ENCODE measurements at places on chromosomes 4 and X.
A peak's percentile ranks its signal among the peaks of the same experiment; 100 is the strongest.

DNA sequence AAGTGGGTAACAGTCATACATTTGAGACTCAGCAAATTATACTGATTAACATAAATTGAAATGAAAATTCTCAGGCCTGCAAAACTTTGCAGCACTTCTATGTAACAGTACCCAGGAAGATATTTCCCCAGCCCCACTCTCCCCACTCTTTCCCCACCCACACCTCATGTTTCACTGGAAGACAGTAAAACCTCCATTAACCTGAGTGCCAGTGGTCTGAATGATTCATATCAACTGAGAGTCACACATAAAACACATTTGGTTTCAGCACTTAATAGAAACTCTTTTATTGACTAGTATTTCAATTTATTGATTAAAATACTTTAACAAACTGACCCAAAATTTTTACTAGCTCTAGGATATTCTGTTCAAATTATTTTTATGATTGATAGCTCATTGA is 6.9 kb downstream of the CXCL6 start:
- DNase-seq = no peak

DNA sequence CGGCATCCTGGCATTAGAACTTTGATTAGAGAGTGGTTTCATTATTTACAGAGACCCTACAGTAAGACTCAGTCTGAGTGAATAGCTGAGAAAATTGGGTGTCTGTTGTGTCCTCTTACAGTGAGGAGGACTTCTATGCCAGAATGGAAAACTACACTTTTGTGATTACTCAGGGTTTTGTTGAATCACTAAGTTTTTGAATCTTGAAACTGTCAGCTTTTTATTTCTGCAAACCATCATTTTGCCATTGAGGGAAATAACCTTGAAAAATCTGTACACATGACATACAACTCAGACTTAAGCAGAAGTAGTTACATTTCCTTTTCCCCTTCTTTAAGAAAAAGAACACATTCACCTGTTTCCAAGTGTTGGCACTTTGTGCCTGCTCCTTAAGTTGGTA is 117.6 kb upstream of the RASGEF1B start:
- no peak for DNase-seq

- no peak for DNase-seq
These were observed 388.6 kb downstream of the PABPC4L start for GRCh38 chr4:133812954-133813353.

DNA sequence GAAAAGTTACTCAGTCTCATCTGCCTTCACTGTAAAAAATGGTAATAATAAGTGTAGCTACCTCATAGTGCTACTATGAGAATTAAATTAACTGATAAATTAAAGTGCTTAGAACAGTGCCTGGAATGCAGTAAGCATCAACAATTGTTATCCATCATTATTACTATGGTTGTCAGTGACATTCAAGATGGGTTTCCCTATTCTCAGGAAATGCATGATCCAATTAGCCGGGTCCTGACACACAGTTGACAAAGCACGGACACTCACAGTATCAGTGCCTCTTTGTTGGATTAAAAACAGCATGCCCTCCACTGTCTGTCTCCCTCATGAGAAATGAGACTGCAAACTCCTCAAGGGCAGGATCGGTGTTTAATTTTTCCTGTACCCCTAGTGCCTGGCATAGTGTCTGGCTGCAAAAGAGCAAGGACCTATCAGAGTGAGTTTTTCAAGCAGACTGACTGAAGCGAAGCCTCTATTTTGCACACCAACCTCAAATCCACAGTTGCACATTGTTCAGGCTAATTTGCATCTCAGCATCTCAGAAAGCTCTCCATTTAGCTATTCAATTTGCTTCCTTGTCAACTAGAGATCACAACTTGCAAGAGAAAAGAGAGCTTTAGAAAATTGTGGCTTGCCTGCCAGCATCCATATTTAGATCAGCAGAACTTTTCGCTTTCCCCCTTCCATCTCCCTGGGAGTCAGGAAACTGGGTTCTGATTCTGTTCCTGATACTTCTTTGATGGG is 122.9 kb downstream of the LDB2 start:
- no peak for DNase-seq

DNA sequence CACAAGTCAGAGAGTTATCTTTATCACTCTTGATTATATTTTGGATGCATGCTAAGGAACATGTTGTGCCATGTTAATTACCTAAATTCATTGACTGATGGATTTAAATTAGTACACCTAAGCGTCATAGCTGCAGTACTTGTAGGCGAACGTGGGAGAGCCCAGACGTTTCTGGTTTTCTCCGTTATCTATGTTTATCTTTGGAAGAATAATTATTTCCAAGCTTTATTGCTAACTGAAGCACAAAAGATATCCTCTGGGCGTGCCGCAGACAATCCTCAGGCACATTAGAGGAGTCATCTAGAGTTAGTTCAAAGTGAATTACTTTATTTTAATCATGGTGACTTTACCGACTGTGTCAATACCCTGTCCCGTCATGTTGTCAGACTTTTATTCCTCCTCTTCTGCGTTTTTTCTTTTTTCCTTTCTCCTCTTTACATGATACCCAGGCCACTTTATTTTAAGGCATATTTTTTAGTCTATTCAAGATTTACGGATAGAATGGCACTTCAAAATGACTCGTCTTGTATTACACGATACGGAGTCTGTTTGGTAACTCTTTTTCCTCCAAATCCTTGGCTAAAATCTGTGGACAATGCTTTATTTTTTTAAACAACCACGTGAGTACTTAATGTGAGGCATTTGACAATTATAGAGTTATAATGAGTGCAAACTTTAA is 632.0 kb upstream of the TENM3 start:
- DNase-seq = no peak

GRCh38 chr4:138045036-138045435 is 197.1 kb downstream of the SLC7A11 start:
- DNase-seq = no peak

DNA sequence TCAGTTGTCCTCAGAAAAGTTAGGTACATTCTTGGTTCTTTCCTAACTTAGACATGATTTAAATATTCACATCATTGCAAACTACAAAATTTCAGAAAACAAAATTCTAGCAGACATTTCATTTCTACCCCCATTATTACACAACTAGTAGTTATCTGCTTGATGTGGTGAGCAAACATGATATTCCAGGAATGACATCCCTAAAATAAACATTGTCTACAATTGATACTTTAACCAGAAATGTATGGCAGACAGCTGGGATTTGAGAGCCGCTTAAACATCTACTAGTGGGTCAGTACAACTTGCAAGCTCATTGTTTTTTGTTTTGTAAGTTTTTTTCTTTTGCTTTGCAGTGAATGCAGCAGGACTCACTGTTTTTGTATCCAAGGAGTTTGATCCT is 32.1 kb upstream of the AMBN start:
- DNase-seq = no peak

DNA sequence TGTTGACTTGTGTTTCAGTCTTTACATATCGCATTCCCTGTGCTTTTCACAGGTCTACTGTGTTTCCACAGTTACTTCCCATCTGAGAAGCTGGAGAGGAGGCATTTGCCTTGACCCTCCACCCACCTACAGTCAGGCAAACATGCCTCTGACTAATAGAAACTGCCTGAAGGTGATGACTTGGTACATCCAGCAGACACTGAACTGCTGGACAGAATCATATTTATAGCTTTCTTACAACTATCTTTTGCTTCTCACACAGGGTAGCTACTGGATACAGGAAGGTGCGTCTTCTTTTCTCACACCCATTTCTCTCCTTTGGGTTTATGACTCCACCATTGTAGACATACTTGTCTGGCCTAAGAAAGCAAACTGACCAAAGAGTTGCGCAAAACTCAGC is 58.0 kb downstream of the VGLL1 start:
- no peak for DNase-seq

- no peak for DNase-seq
These were observed 645 bp downstream of the APLN start for GRCh38 chrX:129653971-129654651.

DNA sequence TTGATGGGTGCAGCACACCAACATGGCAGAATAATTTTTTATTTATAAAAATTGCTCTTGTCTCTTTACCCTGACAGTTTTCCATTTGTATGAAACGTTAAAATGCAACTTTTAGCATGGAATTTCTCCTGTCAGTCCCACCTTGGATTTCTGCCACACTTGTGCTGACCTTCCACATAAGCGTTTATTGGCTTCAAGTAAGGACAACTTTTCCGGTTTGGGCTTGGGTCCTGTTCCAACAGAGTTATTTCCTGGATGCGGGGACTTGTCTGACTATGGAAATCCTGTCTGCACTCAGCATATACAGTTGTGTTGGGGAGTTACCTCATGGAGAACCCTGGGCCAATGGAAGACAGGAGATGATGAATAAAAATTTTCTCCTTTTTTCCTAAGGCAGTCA is 294.7 kb downstream of the NAF1 start:
- no peak for DNase-seq

GRCh38 chrX:149161435-149162088 is 343.5 kb downstream of the IDS start:
- no peak for DNase-seq

GRCh38 chr4:179110356-179110755 is 1668.1 kb upstream of the AGA start:
- DNase-seq = no peak

GRCh38 chr4:17273047-17273446 is 238.8 kb downstream of the QDPR start:
- DNase-seq = no peak

DNA sequence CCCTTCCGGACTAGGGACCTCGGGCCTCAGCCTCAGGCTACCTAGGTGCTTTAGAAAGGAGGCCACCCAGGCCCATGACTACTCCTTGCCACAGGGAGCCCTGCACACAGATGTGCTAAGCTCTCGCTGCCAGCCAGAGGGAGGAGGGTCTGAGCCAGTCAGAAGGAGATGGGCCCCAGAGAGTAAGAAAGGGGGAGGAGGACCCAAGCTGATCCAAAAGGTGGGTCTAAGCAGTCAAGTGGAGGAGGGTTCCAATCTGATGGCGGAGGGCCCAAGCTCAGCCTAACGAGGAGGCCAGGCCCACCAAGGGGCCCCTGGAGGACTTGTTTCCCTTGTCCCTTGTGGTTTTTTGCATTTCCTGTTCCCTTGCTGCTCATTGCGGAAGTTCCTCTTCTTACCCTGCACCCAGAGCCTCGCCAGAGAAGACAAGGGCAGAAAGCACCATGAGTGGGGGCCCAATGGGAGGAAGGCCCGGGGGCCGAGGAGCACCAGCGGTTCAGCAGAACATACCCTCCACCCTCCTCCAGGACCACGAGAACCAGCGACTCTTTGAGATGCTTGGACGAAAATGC is at the start of gene WAS:
Gene WAS (plus strand): TSS at position 389 of the 572 bp plus-strand sequence. CDS start 55 bp downstream, at position 444.
- DNase-seq = peak; percentile 62

DNA sequence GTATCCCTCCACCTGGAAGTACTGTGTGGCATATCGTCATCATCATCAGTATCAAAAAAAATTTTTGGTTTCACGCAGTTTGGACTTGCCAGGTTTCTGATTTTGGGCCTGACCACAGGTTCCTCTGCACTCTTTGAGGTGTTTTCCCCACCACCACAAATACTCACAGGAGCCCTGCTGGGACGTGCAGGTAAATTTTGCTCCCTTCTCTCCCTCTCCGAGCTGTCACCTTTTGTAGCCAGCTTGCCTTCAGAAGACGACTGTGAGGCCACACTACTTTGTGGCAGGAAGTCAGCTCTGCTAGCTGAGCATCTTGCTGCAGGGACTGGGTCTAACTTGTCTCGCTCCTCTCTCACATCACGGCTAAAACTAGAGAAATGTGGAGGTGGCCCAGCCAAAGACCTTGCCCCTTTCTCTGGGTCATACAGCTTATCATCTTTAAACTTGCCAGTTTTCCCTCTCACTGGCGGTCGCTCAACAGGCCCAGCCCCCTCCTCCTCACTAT is 2.8 kb downstream of the PJA1 start:
- DNase-seq = no peak

- no peak for DNase-seq
These were observed 8.3 kb upstream of the CITED1 start for GRCh38 chrX:72313707-72314641.

- DNase-seq = no peak
These were observed 12.3 kb upstream of the SPARCL1 start for GRCh38 chr4:87541521-87541920.

GRCh38 chr4:16055471-16055870 is 28.4 kb downstream of the PROM1 start:
- DNase-seq = no peak
